Caudate nucleus (tissue), 63 donors: ENCODE measurements at places on chromosomes 13 and 19.

DNA sequence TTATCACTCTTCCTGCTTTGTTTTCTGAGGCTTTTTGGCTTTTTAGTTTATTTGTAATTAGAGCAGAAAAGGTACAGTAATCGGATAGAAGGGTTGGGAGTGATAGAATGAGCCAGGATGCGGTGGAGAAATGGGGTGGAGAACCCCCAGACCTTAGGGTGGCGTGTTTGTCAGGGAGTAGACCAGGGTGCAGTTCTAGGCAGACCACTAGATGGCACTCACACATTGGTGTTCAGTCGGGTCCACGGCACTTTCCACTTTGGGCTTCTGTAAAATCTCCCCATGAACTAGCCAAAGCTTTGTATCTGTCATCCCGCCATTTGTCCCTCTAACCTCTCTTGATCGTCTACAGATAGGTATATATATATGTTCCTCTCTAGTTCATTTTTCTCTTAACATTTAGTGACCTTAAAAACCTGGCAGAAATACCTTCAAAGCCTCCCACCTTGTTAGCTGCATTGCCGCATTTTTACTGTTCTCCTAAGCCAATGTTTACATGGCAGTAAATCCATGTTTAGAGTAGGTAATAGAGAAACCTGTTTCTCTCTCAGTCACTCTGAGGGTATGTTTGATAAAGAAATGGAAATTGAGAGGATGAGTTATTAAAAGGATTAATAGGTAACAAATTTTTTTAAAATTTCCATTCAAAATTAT lies 154.9 kb downstream of the TM9SF2 start:
- DNase-seq: no peak

DNA sequence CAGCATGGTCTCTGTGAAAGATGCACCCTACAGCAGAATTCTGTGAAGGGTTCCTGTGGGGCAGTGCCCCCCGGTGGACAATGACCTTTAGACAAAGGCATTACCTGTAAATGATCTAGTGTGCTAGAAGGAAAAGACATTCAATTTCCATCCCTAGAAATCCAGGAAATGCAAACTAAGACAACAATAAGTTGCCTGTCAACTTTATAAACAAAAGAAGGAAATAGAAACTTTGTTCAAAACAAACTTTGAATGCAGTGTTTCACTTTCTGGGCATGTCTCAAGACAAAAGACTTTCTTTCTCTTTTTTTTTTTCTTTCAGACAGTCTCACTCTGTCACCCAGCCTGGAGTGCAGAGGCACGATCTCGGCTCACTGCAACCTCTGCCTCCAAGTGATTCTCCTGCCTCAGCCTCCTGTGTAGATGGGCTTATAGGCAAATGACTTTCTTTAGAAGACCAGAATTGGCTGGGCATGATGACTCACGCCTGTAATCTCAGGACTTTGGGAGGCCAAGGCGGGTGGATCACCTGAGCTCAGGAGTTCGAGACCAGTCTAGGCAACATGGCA lies 15.5 kb downstream of the TEX101 start:
- DNase-seq: no peak

DNA sequence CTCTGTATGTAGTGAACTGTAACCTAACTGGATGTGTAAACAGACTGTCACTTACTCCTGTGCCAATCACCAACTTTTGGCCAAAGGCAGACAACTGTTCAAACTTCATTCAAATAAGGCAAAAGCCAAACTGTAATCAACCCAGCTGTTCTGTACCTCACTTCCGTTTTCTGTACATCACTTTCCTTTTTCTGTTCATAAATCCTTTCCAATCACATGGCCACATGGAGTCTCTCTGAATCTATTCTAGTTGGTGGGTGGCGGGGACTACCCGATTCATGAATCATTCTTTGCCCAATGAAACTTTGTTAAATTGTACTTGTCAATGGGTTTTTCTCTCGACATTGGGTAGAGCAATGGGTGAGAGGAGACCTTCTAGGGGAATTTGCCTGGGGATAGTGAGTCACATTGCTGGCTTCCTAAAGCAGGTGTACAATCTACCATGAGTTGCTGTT lies 178.3 kb upstream of the RFC3 start:
- DNase-seq: no peak

GRCh38 chr13:113607889-113608635 lies 23.5 kb downstream of the TFDP1 start:
- no peak for DNase-seq

GRCh38 chr13:66139701-66140100 lies 1090.4 kb downstream of the PCDH9 start:
- no peak for DNase-seq

DNA sequence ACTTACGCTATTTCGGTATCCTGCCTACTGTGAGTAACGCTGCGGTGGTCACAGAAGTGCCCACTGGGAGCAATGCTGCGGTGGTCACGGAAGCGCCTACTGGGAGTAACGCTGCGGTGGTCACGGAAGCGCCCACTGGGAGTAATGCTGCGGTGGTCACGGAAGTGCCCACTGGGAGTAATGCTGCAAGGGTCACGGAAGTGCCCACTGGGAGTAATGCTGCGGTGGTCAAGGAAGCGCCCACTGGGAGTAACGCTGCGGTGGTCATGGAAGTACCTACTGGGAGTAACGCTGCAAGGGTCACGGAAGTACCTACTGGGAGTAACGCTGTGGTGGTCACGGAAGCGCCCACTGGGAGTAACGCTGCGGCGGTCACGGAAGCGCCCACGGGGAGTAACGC lies 52.1 kb upstream of the SOX1 start:
- DNase-seq: no peak

DNA sequence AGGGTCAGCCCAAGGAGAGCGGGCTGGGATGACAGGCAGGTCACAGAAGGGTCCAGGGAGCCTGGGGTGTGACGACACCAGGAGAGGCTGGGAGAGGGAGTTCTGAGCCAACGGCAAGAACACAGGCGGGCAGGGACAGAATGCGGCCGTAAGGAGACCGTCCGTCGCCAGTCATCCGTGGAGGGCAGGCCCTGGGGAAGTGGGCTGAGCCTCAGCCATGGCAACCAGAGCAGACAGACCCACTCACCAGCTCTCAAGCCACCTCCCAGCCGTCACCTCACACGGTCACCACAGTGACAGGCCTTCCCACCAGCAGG lies 3.7 kb upstream of the TMEM86B start:
- DNase-seq: no peak

- no peak for DNase-seq
Measured at GRCh38 chr19:5957170-5957569, 20.8 kb downstream of the RANBP3 start.

- DNase-seq: no peak
Measured at GRCh38 chr13:113373811-113374485, 10.0 kb upstream of the GRTP1 start.

GRCh38 chr19:2428321-2428690 lies 920 bp upstream of the TIMM13 start:
- no peak for DNase-seq

DNA sequence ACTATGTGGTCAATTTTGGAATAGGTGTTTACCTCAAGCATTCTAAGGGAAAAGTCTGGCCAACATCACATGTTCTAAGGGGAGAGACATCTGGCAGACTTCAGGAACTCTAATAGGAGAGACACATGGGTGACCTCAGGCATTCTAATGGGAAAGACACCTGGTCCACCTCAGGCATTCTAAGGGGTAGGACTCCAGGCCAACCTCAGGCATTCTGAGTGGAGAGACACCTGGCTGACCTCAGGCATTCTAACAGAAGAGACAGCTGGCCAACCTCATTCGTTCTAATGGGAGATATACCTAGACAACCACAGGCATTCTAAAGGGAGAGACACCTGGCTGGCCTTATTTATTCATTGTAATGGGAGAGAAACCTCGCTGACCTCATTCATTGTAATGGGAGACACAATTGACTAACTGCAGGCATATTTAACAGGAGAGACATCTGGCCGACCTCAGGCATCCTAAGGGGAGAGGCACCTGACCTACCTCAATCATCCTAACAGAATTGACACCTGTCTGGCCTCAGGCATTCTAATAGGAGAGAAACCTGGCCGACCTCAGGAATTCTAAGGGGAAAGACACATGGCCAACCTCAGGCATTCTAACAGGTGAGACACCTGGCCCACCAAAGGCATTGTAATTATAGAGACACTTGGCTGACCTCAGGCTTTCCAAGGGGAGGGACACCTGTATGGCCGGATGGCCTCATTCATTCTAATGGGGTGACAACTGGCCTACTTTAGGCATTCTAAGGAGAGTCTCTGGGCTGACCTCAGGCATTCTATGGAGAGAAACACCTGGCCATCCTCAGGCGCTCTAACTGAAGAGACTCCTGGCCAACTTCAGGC lies 1346.8 kb downstream of the UQCRFS1 start:
- DNase-seq: no peak

DNA sequence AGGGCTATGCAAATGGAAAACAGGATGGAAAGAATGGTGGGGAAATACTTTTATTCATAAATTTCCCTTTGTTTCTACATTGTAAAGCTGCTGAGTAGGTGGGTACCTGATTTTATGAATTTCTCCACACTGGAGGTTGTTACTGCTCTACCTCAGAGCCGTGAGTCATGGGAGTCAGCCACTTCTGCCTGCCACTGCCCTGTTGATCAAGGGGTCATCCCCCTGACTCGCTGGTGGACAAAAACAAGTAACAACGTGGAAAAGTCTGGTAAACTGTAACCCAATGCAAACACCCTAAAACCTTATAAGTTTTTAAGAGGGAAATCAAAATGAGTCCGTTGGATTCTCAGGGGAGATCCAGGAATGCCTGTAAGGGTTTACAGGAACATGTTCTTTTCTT lies 329.5 kb downstream of the ATP8A2 start:
- DNase-seq: no peak

- no peak for DNase-seq
Measured at GRCh38 chr13:37651891-37652290, 53.3 kb upstream of the POSTN start.

- no peak for DNase-seq
Measured at GRCh38 chr19:44718441-44719261, 19.7 kb downstream of the CEACAM16 start.

DNA sequence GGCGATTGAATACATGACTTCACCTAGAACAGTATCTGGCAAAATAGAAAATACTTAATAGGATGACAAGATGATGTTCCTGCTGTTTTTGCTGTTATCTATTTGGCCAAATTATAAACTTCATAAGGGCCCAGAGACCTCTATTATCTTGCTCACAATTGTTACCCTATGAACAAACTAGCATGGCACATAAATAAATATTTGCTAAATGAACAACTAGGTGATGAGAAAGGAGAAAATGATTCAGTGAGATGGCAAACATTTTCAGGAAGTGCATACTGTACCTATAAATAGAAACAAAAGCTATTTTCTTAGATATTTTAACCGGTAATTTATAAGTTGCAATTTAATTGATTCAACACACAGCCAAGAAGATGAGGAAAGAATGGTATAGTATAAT lies 78.4 kb downstream of the FAM216B start:
- no peak for DNase-seq

DNA sequence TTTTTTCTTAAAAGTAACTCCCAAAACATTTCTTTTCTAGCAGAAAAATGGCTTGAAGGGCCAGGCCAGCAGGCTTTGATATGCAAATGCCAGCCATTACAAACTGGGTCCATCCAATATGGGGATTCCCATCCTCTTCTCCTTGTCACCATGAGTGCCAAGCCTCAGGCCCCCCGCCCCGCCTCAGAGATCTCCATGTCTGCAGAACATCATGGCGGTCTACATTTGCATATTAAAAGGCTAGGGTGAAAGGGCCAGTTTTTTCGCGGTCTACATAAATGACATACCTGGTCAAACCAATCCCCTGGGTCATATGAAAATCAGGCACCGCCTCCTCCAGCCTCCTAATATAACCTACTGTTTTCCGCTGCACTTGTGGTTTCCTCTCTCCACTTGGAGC lies 1327.6 kb downstream of the UQCRFS1 start:
- DNase-seq: no peak

DNA sequence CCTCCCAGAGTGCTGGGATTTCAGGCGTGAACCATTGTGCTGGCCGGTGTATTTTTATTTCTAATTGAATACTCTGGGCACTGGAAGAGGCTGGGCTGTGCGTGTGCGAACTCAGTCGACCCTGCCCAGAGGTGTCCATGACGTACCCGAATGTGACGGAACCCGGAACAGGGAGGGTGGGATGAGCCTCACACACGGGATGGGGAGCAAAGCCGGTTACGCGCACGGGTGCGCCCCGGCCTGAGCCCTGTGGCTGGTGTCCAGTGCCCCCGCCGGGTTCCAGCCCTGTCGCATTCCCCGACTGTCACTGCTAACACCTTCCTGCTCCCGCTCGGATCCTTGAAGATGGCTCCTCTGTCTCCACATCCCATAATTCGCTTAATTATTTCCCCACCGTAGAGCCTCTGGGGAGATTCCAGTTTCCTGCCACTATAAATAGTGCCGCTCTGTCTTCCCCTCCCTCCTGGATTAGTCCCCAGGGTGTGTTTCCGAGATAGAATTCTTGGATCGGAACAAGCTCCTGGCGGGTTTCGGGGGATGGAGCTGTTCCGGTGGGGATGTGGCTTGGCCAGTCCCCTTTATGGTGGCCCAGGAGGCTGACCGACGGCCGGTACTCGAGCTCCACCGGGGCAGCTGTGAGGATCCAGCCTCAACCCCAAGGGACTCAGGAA lies 22.0 kb downstream of the SBNO2 start:
- DNase-seq: no peak

- no peak for DNase-seq
Measured at GRCh38 chr19:23991170-23991569, 76.5 kb downstream of the ZNF726 start.

DNA sequence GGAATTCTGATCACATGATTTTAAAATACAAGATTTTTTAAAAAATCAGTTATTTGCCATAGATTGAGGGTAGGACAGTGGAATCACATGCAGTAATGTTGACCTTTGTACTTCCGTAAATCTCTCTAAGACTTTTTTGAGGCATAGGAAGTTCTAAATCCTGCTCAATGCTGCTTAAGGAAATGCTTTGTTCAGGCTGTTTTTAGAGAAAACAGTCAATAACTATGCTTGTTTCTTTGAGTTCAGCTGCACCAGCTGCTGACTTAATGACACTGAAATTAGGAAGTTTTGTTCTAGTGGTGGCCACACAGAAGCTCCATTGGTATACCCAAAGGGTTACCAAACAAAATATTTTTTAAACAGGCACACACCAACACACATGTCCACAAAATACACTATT lies 60.9 kb downstream of the KLF12 start:
- no peak for DNase-seq

DNA sequence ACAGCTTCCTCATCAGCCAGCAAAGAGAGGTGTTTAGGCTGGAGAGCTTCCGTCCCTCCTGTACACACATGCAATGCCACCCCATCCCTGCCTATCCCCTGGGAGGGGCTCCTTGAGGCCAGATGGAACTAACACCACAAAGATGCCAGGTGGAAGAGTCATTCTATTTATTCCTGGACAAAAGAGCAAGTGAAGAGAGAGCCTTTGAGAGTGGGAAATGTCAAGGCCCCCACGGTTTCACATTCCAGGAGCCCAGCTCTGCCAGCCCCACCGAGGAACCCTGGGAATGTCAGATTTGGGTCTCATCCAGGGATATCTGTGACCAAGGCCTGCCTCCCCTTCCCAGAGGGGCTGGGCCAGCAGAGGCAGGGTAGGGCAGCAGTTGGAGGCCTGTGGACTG lies 30.8 kb upstream of the IGFL1 start:
- no peak for DNase-seq

GRCh38 chr19:46603195-46603637 lies 2.1 kb downstream of the CALM3 start:
- DNase-seq: no peak

- no peak for DNase-seq
Measured at GRCh38 chr19:44741258-44741731, 7.2 kb upstream of the BCL3 start.

- no peak for DNase-seq
Measured at GRCh38 chr19:13005861-13006370, 10.6 kb downstream of the NFIX start.

- DNase-seq: no peak
Measured at GRCh38 chr13:20482275-20482761, 43.3 kb downstream of the CRYL1 start.
